ENCODE measurements at places on chromosomes 2 and 18.

- no peak for DNase-seq
Observed at GRCh38 chr18:59072727-59073421, 66.8 kb upstream of the SEC11C start.

- no peak for DNase-seq
Observed at GRCh38 chr18:65544701-65545100, 206.1 kb upstream of the CDH7 start.

DNA sequence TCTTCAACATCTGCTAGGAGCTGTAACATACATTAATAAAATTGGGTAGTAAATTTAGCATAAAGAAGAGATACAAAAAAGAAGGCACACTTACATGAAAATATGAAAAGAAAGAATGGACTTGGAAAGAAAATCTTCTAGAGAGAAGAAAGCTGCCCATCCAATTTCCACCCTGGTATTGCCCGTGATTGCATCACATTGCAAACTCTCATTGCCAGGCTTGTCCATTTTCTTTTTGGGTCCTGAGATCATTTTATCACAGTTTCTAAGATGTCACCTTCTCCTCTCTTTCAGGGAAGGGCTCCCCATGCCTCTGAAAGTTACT lies 321.5 kb downstream of the RND3 start:
- DNase-seq: no peak

DNA sequence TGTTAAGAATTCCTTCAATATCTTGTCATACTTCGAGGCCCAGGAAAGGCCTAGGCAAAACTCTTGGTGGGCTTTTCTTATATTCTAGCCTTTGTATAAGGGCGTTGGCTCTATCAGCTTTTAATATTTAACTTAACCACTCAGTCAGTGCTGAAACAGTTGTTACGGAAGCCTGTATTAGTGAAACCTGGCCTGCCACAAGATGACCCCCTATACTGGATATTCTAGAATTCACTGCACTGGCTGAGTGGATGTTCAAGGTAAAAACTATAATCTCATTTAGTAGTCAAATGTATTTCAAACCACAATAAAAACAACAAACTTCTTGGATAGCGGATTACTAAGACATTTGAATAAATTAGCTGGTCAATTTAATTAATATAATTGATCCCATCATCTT lies 91.7 kb upstream of the HNMT start:
- DNase-seq: no peak

GRCh38 chr2:43018179-43019024 lies 208.0 kb downstream of the ZFP36L2 start:
- DNase-seq: no peak

Measured in activated CD4-positive, alpha-beta T cell treated with anti-CD3 and anti-CD28 coated beads, Interleukin-2, amount 50 U/mL, for 16 hours (primary cell).